ENCODE measurements at places on chromosomes 5 and 9.

DNA sequence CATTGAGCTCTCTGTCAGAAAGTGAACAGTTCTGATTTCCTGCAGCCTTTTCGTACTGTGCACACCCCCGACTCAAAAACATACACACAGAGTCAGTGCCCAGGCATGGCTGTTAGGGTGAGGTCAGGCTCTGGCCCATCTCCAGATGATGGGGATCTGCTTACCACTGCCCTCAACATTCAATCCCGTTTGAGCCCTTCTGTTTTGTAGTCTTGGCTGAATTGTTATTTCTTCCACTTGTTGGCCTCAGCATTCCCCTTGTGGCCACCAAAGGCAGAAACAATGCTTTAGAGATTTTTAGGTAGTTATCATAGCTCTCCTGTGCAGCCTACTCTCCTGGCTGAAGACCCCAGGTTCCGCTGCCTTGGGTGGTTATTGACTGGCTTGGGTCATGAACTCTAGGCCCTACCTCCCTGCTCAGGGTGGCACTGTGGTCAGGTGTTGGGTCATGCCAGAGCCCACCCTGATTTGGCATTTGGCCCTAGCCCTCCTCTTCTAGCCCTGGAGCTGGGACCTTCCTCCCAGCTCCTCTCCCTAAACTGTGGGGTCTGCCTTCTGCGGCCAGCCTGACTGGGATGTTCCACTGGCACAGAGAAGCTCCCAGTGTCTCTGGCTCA lies 7.8 kb upstream of the MYOZ3 start:
- no peak for DNase-seq

DNA sequence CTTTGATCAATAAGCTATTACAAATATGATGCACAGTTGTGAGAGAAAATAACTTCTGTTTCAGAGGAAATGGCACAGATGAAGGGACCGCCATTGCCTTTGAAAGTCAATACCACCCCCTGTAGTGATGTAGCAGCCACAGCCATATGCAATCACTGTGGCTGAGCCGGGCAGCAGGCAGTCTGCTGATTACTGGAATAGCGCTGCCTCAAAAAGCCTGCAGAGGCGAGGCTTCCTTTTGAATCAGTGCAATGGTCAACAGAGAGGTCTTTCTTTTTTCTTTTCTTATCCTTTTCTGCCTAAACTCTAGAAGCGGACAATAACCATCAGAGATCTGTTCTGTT lies 265.1 kb upstream of the TAS2R1 start:
- no peak for DNase-seq

GRCh38 chr9:15576350-15577050 lies 23.7 kb downstream of the CCDC171 start:
- no peak for DNase-seq

DNA sequence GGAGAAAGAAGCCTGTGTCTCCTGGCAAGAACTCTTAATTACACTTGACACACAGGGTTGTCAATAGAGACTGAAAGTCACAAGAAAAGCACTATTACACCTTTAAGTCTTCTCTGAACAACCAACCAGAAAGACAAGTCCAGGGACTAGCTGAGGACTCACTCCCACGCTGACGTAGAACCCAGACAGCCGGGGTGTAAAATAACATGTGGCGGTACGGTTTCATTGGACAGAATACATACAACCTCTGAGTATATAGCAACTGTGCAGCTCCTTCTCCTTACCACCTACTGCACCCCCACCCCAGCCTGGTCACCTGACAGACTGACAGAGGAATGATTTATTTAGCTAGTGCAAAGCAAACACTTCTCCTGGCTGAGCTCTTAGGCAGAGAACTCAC lies 103.4 kb upstream of the RASEF start:
- no peak for DNase-seq

- no peak for DNase-seq
Measured at GRCh38 chr9:107749787-107750444, 260.3 kb upstream of the KLF4 start.

GRCh38 chr5:58764199-58764598 lies 181.3 kb downstream of the RAB3C start:
- DNase-seq: no peak

DNA sequence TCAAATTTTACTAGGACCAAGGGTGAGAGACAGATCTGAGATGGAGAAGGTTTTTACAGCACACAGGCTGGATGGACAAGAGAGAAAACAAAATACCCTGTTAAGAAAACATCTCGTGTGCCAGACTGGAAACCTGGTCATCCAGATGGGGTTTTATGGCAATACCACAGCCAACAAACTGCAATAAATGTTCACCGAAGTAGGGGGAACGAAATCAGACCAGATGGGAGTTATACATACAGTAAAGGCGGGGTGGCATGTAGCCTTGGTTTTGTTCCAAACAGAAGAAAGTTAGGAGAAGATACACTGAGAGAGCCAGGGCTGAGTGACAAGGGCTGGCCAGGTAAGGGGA lies 63.3 kb downstream of the DCP2 start:
- DNase-seq: no peak

DNA sequence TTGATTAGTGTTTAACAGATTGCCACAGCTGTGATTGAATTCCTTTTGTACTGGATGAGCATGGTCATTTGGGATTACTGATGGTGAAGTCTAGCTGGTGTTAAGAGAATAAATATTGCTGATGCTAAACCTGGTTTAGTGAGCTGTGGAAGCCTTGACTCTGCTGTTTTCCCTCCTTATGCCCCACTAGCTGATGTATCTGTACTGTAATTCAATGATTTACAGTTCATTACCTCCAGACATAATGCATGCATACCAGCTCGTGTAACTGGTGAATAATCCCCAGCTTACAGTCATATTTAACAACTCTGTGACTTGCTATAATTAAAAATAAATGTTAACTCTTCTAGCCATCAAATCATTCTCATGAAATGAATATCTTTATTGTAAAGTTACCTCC lies 1.7 kb upstream of the CMYA5 start:
- no peak for DNase-seq

GRCh38 chr5:134567641-134568336 lies 42.3 kb downstream of the JADE2 start:
- DNase-seq: no peak

GRCh38 chr9:3863111-3863528 lies 337.3 kb upstream of the RFX3 start:
- no peak for DNase-seq

DNA sequence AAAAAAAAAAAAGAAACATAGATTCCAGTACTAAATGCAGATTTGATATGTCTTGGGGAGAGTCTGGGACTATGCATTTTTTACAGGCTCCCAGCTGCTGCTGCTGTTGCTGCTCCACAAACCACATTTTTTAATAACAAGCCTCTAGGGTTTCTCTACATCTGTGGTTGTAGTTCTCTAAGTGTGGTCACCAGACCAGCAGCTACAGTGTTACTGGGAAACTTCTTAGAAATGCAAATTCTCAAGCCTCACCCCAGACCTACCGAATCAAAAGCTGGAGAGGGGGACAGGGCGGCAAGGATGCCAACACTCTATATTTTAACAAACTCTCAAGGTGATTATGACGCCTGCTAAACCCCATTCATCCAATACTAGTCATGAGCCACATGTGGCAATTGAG lies 293.4 kb upstream of the PTGER4 start:
- no peak for DNase-seq

- no peak for DNase-seq
Measured at GRCh38 chr9:96048104-96048955, 172.8 kb downstream of the ERCC6L2 start.

DNA sequence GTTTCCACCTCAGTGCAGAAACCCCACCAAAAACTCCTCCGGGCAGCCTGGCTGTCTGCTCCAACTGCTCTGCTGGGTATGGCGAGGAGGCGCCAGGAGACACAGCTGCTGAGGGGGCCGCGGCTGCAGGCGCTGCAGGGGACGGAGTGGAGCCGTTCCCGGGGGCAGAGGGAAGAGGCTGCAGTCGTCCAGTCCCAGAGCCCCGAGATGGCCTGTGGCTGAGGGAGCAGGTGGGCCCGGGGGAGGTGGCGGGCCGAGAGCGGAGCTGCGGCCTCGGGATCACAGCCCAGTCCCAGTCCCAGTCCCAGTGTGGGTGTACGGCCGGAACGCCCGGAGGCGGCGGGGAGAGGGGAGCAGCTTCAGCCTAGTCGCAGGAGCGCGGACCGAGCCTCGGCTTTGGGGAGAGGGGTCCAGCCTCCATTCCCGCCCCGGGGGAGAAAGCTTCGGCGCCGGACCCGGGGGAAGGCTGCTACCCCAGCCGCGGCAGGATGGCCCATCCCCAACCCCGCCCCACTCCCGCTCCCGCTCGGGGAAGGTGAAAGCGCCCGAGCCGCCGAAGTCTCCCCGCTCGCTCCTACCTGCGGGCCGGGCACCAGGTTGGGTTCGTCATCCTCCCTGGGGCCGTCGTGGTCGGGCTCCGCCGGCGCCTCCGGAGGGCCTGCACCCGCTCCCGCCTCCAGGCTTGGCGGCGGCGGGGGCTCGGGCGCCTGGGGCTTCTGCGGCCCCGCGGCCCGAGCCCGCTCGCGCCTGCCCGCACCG lies 513 bp downstream of the FAM193B start:
- DNase-seq: peak; percentile 41

DNA sequence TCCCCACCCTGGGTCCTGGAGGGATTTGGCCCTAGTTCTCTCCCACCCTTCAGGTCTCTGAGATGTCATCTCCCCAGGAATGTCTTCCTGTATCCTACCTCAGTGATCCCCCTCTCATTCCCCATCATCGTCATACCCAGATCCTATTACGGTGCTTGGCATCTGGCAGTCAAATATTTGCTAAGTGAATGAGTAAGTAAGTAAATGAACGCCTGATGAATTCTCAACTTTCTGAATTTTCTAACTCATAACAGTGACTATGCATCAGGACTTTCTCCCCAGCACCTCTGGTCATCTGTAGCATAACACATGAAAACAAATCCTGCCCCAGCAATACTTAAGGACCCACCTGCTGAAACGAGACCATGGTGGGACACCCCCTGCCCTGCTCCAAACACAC lies 244.2 kb downstream of the EBF1 start:
- no peak for DNase-seq

- no peak for DNase-seq
Measured at GRCh38 chr5:61623401-61624069, 291.5 kb downstream of the ZSWIM6 start.

DNA sequence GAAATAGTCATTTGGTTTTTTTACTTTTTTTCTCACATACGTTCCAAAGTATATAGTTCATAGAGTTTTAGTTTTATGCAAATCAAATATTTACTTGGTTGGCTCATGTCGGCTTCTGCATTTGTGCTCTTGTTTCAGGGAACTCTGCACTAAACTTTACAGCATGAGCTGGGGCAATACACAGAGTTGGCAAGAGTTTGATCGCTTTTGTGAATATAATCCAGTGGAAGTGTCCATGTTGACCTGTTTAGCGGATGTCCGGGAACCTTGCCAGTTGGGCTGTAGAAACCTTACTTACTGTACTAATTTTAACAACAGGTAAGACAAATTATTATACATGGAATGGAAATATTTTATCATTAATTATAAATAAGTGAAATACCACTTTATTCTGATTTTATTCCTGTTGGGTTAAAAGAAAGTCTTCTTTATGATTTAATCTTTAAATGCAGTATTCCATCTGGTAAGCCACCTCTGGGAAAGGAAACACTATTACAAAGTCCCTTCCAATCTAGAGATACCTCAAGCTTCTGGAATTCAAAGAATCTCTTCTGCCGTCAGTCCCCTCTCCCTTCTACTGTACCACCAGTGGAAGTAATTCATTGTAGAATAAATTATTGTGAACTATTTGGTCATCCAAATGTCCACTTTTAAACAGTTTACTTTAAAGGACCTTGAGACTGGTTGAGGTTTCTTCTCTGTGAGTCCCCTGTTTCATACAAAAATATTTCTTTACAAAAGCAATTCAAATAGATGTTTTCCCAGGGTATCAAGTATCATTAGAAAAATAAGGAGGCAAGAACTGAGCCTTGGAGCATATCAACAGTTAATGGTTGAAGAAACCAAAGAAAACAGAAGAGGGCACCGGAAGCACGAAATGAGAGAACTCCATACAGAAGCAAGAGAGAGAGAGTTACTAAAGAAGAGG lies 45.2 kb upstream of the GLIPR2 start:
- DNase-seq: no peak

- DNase-seq: no peak
Measured at GRCh38 chr5:85576666-85577065, 1041.1 kb upstream of the COX7C start.

GRCh38 chr5:153122403-153122802 lies 368.1 kb upstream of the GRIA1 start:
- no peak for DNase-seq

DNA sequence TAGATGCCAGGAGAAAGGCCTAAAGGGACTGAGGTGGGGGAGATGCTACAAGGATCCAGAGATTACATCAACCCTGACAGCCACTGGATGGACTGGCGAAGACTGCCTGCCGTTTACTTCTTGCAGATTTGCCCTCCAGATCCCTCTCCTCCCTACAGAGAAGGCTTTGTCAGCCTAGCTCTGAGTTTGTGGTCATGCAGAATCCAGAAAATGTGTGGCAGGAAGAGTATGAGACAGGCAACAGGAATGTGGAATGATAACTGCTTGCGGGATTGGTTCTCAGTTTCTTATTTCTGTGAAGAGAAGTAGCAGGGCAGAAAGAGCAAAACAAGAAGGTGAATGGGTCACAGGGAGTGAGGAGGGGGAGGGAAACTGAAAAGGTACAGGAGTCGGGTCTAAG lies 129.6 kb downstream of the TLE1 start:
- DNase-seq: no peak

DNA sequence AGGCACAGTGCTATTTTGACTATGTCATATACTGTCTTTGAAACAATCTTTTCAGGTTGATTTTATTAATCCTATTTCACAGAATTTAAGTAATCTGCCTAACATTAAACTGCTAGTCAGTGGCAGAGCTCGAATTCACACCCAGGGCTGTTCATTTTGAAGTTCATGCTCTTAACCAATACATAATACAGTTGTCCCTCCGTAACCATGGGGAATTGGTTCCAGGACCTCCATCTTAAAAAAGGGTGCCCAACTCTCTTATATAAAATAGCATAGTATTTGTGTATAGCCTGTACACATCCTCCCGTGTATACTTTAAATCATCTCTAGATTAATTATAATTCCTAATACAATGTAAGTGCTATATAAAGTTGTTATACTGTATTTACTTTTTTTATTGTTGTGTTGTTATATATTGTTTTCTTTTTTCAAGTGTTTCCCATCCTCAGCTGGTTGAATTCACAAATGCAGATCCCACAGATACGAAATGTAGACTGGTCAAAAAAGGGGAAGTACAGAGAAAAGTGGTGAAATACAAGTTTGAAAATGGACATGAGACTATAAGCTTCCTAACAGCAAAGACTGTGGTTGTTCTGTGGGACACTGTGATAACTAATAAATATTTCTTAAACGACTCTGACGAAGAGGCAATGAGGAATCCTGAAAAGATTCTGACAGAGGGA lies 18.3 kb downstream of the RFX3 start:
- DNase-seq: no peak

DNA sequence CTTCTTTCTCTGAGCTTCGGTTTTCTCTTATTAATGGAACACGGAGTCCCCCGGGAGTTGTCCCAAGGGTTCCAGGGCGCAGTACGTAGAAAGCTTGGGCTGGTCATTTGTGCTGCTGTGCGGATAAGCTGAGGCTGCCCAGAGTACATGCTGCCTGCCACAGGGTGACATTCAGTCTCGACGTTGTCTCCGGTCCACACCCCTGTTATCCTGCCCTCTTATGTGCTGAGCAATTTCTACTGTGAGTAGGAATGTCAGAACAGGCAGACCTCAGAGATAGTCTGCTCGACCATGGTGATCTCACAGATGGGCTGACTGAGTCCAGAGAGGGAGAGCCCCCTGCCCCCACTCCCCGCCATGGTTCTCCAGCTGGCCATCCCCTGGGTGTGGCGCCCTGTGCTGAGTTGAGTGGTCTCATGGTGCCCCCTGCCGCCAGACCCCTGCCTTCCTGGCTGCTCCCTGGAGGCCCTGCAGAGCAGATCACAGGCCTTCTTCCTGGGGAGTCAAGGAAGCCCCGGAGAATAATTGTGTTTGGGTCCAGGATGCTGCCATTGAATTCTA lies 124.0 kb downstream of the RGS3 start:
- DNase-seq: no peak
